ENCODE measurements at places on chromosomes 1 and 21.

DNA sequence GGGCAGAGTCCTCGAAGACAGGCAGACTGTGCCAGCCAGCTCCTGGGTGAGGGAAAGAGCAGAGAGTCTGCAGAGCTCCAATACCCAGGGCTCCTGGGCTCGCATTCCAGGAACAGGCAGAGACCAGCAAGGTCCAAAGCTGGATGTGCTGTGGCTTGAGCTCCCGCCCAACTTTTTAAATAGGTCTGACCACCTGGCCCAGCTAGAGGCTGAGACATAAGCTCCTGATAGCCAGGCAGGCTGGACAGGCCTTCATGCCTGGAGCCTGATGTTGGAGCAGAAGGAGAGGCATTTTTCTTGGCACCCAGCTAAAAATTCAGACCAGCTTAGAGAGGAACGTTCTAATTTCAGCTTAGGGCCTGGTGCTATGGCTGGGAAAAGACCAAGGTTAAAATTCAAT lies 178.4 kb upstream of the TMEM51 start:
- DNase-seq = no peak

DNA sequence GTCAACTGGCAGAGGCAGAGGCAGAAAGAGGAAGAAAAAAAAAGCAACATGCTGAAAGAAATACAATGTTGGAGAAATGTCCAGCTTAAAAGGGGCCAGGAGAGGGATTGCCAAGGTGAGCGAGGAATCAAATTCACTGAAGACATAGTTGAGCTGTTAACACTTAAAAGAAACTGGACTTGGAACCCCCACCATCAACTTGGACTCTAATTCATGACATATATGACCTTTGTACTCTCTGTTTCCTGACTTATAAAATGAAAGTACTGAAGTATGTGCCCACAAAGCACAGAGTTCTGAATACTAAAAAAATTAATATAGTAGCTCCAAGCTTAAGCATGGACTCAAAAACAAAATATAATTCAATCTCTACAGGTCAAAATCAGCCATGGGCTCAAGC lies 16.1 kb downstream of the PRR9 start:
- DNase-seq = no peak

DNA sequence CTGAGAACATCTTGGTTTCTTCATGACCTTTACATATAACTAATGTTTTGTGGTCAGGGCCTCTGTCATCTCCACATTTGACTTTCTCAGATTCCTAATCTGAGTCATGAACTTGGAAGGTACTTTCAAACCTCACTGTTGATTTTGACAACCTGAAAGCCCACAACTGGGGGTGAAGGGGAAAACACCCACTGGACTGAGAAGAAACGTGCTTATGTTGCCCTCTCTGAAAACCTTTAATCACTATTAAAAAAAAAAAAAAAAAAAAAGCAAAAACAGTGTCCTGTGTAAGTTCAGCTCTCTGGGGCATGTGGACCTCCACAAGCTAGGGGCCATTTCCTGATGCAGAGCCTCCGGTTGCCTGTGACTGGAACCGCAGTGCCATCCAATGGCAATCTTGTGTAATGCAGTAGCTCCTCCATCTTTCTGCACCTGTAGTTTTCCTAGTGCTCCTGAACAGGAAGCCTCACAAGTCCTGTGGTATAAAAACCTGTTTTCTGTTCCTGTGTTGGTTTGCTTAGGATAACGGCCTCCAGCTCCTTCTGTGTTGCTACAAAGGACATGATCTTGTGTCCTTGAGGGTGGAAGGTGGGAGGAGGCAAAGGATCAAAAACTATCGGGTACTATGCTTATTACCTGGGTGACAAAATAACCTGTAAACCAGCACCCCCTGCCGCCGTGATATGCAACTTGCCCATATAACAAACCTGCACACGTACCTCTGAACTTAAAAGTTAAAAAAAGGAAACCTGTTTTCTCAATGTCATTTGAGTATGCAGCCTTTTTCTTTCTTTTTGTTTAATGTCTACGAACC lies 124.5 kb downstream of the ZNF648 start:
- no peak for DNase-seq

DNA sequence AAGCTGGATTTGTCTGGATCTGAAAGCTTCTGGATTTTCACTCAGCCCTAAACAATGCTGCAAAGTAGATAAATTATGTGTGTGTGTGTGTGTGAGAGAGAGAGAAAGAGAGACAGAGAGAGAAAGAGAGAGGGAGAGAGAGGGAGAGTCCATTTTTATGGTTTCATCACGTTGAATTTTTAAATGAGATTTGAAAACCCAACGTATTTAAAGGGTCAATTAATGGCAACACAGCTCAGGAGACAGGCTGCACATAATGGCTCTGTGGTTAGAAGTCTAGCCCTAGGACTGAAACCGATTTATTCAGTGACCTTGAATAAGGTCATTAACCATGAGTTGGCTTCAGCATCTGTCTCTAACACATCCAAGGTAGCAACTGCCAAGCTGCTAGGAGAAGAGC lies 35.3 kb upstream of the FMN2 start:
- DNase-seq = no peak

DNA sequence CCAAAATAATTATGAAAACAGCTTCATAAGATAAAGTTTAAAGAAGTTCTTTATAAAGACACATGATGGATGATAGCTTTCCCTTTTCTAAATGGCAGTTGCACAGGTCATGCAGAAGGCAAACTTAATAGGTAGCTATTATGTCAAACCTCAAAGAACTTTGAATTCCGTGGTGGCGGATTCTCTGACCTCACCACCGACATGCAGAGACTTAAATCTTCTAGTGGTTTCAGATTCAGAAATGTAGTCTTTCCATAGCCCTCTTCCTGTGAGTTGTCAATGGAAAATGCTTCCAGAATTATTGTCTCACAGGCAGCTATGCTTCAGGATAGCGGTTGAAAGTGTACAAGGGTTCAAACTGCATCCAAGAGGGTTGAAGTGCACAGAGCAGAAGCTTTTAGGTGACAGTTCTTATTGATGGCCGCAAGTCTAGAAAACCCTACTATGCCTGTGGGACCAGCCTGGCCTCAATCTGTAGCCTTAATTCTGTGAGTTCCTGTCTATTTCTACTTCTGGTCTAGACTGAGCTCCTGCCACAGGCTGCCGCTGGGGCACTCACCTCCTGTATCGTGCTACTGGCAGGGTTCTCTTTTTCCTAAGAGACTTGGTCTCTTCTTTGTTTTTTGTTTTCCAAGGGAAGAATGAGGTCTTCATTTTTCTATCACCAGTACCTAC lies 117.0 kb upstream of the ERRFI1 start:
- no peak for DNase-seq

- no peak for DNase-seq
These were observed 298.3 kb downstream of the PDE4B start for GRCh38 chr1:66090859-66091457.

All from naive B cell (primary cell).